ENCODE measurements at places on chromosomes 5 and 9. TPM values are rescaled to one million over a fixed set of nuclear protein-coding genes. Genes with fewer than 3 reads are reported as not detected.

DNA sequence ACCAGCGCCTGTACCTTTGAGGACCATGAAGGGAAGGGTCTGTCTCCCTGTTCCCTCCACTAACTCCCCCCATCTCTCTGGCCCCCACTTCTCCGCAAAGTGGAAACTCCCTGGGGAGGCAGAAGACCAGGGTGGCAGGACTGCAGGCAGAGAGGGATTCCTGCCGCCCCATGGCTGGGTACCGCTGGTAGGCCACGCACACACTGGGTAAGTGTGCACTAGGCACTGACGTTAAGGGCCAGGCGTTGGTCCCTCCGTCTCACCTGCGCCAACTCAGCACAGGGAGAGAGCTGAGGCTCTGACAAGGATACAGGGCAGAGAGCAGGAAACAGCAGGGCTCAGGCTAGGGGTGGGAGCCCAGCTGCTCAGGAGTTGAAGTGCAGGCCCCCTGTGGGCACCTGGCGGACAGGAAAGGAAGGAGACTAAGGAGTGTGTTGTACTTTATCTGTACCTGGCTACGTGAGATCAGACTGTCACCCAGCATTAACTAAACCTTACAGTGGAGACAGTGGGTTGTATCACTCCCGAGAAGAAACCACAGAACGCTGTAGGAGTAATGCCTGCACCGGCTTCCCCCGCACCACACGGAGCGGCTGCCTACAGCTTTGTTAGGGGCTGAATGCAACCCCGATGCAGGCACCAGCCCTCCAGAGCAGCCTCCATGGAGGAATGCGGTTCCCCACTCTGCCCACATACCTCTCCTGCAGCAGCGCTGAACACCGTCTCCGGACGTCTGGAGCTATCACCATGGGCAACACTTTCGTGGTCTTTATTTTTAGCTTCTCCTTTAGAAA, 34.2 kb upstream of the CLPTM1L start:
- peaks cover 3% of the 10 kb centered on the region for H3K27me3 ChIP-seq
- H3K4me1 ChIP-seq = peaks cover 4% of the 10 kb centered on the region
- no peak for DNase-seq

DNA sequence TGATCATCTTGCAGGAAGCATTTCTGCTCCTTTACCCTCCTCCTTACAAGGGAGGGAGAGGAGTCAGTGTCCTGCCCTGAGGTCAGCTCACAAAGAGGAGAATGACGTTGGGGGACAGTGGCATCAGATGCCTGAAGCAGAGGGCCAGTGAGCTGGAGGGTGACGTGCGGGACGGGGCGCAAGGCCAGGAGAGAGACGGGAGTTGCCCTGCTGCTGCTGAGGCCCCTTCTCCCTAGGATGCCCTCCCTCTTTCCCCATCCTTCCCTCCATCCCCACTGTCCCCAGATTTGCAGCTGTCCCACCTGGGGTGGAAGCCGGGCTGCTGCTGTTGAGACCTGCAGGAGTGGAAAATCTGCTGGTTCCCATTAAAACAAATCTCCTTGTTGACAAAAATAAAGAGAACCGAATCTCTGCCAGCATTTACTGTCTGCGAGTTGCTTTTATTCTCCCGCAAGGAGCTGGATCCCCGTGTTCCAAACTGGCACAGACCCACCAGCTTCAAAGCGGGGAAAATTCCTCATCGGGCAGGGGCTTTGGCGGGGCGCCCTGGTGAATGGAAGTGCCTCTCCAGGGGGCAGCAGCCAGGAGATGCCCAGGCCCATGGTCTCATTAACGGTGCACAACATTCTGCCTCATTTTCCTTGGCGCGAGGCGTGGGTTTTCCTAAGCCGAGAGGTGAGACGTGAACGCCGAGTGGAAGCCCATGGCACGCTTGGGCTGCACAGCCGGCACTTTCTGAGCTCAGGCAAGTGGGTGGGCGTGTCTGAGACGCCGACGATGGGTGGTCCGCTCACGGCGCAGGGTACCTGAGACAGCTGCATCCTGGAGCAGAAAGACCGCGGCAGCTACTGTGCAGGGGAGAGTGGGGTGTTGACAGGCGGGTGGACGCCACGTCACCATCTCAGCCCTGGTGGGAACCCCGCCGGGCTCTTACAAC, 13.9 kb upstream of the COL5A1 start:
- no peaks in the 10 kb centered on the region for H3K4me1 ChIP-seq
- no peaks in the 10 kb centered on the region for H3K27me3 ChIP-seq
- H3K27ac ChIP-seq = no peak overlapping the region
- no peak for DNase-seq
- H3K36me3 ChIP-seq = no peaks in the 10 kb centered on the region
- no peak overlapping the region for H3K4me3 ChIP-seq

The ZNF454 gene
- not detected for total RNA-seq

DNA sequence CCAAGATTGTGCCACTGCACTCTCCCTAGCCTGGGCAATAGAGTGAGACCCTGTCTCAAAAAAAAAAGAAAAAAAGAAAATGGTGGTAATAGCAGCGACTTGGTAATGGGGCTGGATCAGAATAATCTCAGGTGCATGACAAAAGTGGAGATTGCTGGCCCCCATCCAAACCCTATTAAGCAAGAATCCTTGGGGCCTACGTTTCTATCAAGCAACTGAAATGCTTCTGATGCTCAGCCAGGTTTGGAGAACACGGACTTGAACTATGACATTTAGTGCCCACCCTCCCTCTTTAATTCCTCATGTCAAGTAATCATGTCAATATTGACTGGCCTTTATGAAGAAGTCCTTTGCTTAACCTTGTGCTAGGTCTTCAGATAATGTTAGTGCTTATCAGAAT, 6.6 kb downstream of the C5orf52 start:
- H3K36me3 ChIP-seq = no peaks in the 10 kb centered on the region
- H3K4me3 ChIP-seq = no peak overlapping the region
- peaks cover 6% of the 10 kb centered on the region for H3K27me3 ChIP-seq
- H3K27ac ChIP-seq = no peak overlapping the region

The IL13 gene
- total RNA-seq = 231 TPM

The IPO11 gene
- 60.9 TPM for total RNA-seq

The ADGRD2 gene
- not detected for total RNA-seq

Measured in activated CD4-positive, alpha-beta T cell treated with anti-CD3 and anti-CD28 coated beads, Interleukin-2, amount 10 ng/mL, durations not matched to agents 24 days and 14 days (primary cell).